ENCODE measurements at places on chromosomes 7 and 10. TPM values are rescaled to one million over a fixed set of nuclear protein-coding genes. Genes with fewer than 3 reads are reported as not detected.

VDAC2 gene
- total RNA-seq, result 282 TPM

GRCh38 chr7:16649196-16649595 is 3.2 kb downstream of the BZW2 start:
- H3K27ac ChIP-seq, result no peak overlapping the region
- no peaks in the 10 kb centered on the region for H3K36me3 ChIP-seq
- no peak overlapping the region for H3K4me3 ChIP-seq
- H3K4me1 ChIP-seq, result peaks cover 29% of the 10 kb centered on the region
- DNase-seq, result no peak

GRCh38 chr10:77371848-77372799 is 265.5 kb downstream of the KCNMA1 start:
- H3K4me3 ChIP-seq, result no peak overlapping the region
- no peaks in the 10 kb centered on the region for H3K36me3 ChIP-seq
- H3K27ac ChIP-seq, result no peak overlapping the region
- H3K27me3 ChIP-seq, result no peaks in the 10 kb centered on the region

ANXA8 gene
- total RNA-seq, result not detected

TRRAP gene
- 49.8 TPM for total RNA-seq

- no peak overlapping the region for H3K4me3 ChIP-seq
- DNase-seq, result no peak
- peaks cover 15% of the 10 kb centered on the region for H3K4me1 ChIP-seq
Observed at GRCh38 chr10:2475711-2476217, 591.6 kb upstream of the PFKP start.

GRCh38 chr7:80900583-80901576 is 18.0 kb downstream of the SEMA3C start:
- no peak overlapping the region for H3K27ac ChIP-seq
- H3K27me3 ChIP-seq, result no peaks in the 10 kb centered on the region
- H3K36me3 ChIP-seq, result no peaks in the 10 kb centered on the region
- H3K4me1 ChIP-seq, result peaks cover 5% of the 10 kb centered on the region
- DNase-seq, result no peak

DNA sequence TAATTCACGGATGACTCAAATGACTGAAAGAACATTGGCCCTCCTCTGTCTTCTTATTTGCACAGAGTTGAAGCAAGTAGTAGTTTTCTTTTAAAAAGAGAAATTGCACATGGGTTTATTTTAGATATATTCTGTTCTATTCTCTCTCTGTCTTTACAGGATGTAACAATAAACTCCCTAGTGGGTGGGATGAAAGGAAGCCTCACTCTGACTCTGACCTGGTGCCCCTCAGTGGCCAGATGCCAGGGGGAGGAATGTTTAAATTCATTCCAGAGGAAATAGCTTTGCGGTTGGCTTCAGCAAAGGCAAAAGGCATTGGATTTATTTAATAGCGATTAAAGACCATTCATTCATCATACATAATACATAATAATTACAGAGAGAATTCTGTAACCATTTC is 156.4 kb upstream of the MTPN start:
- no peaks in the 10 kb centered on the region for H3K27me3 ChIP-seq
- no peak overlapping the region for H3K27ac ChIP-seq
- DNase-seq, result peak; percentile 11
- H3K4me3 ChIP-seq, result no peak overlapping the region

ERVW-1 gene
- not detected for total RNA-seq

Measured in GM23338 (cell line).